ENCODE measurements at places on chromosomes 12 and 14. TPM values are rescaled to one million over a fixed set of nuclear protein-coding genes. Genes with fewer than 3 reads are reported as not detected.

Gene IL26
- total RNA-seq = not detected

Gene SMOC1
- total RNA-seq = 0.97 TPM

Gene OR4E2
- not detected for total RNA-seq

Gene SAMD15
- 2.6 TPM for total RNA-seq

Gene JDP2
- 29.3 TPM for total RNA-seq

Gene CATSPERB
- not detected for total RNA-seq

Gene ADAMTS20
- 0.03 TPM for total RNA-seq

Gene PLEKHG7
- total RNA-seq = not detected

Gene LRRC10
- total RNA-seq = not detected

Gene KLRK1
- total RNA-seq = not detected

Gene DUSP6
- total RNA-seq = 1.2 TPM

Gene C1R
- 1.3 TPM for total RNA-seq

Gene DNAI7
- not detected for total RNA-seq
